Stomach (tissue), 19 donors: ENCODE measurements at places on chromosomes 3 and 15. TPM values are rescaled to one million over a fixed set of nuclear protein-coding genes. Genes with fewer than 3 reads are reported as not detected.
A peak's percentile ranks its signal among the peaks of the same experiment; 100 is the strongest.

DNA sequence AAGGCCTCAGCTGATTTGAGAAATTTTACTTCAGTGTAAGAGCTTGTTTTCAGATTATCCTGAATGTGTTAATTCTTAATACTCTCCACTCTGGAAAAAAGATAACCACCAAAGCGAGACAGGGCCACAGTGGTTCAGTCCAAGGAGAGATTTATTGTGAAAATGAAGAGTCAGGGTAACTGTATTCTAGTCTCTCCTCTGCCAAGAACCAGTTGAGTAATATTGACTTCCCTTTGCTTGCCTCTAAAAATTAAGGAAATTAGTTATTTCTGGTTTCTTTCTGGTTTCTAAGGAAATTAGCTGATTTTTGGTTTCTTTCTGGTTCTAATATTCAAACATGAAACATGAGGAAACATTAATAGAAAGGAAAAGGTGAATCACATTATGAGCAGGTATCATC, 34.9 kb downstream of the PPP1R2 start:
- no peaks in the 10 kb centered on the region for H3K4me1 ChIP-seq
- H3K36me3 ChIP-seq: peaks cover 18% of the 10 kb centered on the region
- H3K27me3 ChIP-seq: no peaks in the 10 kb centered on the region
- no peak overlapping the region for H3K4me3 ChIP-seq

DNA sequence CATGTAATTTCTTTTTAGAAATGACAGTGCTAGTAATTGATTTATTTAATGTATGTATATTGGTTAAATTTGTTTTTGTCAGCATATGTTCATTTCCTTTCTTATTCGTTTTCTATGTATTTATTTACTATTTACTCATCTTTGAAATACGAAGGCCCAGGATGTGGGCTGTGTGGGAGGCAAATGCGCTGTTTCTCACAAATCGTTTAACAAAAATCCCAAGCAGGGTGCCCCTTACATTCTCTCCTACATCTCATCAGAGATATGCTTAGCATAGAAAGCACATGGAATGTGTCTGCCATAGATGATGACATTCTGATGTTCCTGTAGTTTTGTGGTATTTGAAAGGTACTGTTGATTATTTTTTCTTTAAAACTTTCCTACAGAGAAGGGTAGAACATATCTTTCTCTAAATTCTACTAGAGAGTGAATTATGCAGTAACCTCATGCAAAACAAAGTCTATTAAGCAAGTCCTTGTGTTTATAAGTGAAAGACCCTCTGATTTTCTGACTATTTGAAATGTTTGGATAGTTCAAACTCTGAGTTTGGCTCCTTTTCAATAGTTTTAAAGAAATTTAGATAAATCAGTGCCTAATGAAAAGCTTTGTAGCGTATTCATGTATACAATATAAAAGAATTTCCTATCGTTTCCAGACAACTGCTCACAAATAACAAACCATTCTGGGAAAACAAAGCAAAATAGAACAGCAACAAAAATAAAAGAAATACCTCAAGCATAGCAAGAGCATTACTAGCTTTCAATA, 111.1 kb upstream of the VGLL3 start:
- no peak for DNase-seq
- no peaks in the 10 kb centered on the region for H3K27me3 ChIP-seq
- no peaks in the 10 kb centered on the region for H3K4me1 ChIP-seq
- H3K4me3 ChIP-seq: no peak overlapping the region

DNA sequence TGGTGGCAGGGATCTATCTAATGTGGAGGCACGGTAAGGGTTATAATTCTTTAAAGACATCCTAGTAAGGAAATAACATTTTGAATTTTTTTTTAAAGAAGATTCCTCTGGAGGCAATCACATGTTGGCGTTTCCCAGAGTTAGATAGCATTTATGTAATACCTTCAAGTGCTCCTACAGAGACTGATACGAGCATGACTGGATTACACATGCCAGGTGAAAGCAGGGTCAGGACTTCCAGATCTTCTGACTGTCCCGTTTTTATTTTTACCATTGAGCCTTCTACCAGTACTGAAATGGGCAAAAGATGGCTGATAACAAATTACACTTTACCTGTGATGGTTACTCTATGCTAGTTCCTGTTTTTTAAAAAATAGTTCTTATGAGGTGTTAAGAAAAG, 13.8 kb downstream of the IL17RB start:
- no peaks in the 10 kb centered on the region for H3K27me3 ChIP-seq
- peaks cover 70% of the 10 kb centered on the region for H3K36me3 ChIP-seq
- no peak overlapping the region for H3K4me3 ChIP-seq
- H3K4me1 ChIP-seq: no peaks in the 10 kb centered on the region

- DNase-seq: no peak
- no peaks in the 10 kb centered on the region for H3K27me3 ChIP-seq
- no peak overlapping the region for H3K27ac ChIP-seq
- H3K4me1 ChIP-seq: no peaks in the 10 kb centered on the region
- no peak overlapping the region for H3K4me3 ChIP-seq
Measured at GRCh38 chr3:3552761-3553160, 246.5 kb upstream of the LRRN1 start.

SLC15A2 gene
- 16.5 TPM for total RNA-seq

GOLGA6L9 gene
- total RNA-seq: 10.3 TPM

- H3K36me3 ChIP-seq: no peaks in the 10 kb centered on the region
- no peaks in the 10 kb centered on the region for H3K4me1 ChIP-seq
- no peak overlapping the region for H3K27ac ChIP-seq
- H3K4me3 ChIP-seq: no peak overlapping the region
Measured at GRCh38 chr3:68876112-68876713, 56.1 kb downstream of the TAFA4 start.

ALDH1A2 gene
- total RNA-seq: 4.4 TPM

DNA sequence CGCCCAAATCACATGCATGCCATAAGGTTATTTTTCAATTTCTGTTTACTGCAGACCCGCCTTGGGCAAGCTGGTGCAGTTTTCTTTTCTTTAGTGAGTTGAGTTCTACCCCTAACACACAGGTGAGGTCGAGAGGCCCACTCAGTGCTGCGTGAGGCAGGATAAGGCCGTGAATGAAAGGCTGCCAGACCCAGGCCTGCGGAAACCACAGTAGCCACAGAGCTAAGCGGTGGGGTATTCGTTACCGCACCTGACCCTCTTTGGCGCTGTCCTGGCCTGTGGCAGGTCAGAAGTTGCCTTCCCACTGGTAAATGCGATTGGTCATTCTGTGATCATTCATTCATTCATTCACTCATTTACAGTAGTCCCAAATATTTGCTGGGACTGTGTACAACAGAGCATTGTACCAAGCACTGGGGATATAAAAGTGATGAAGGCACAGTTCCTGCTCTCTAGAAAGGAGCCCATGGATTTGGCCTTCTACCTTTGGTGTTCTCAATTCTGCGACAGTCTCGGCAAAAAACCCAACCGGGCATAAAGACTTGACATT, 144.8 kb downstream of the XXYLT1 start:
- H3K36me3 ChIP-seq: no peaks in the 10 kb centered on the region
- no peak for DNase-seq
- H3K4me1 ChIP-seq: no peaks in the 10 kb centered on the region
- H3K27me3 ChIP-seq: no peaks in the 10 kb centered on the region
- H3K4me3 ChIP-seq: no peak overlapping the region
- H3K27ac ChIP-seq: no peak overlapping the region

- no peaks in the 10 kb centered on the region for H3K27me3 ChIP-seq
- H3K36me3 ChIP-seq: no peaks in the 10 kb centered on the region
- H3K4me3 ChIP-seq: no peak overlapping the region
Measured at GRCh38 chr3:144028798-144029411, 57.3 kb downstream of the DIPK2A start.

CFAP91 gene
- total RNA-seq: 3.6 TPM

- H3K4me3 ChIP-seq: no peak overlapping the region
- H3K4me1 ChIP-seq: peaks cover 62% of the 10 kb centered on the region
- DNase-seq: peak; percentile 63
- no peaks in the 10 kb centered on the region for H3K36me3 ChIP-seq
Measured at GRCh38 chr15:98785807-98786621, 137.7 kb downstream of the IGF1R start.

DNA sequence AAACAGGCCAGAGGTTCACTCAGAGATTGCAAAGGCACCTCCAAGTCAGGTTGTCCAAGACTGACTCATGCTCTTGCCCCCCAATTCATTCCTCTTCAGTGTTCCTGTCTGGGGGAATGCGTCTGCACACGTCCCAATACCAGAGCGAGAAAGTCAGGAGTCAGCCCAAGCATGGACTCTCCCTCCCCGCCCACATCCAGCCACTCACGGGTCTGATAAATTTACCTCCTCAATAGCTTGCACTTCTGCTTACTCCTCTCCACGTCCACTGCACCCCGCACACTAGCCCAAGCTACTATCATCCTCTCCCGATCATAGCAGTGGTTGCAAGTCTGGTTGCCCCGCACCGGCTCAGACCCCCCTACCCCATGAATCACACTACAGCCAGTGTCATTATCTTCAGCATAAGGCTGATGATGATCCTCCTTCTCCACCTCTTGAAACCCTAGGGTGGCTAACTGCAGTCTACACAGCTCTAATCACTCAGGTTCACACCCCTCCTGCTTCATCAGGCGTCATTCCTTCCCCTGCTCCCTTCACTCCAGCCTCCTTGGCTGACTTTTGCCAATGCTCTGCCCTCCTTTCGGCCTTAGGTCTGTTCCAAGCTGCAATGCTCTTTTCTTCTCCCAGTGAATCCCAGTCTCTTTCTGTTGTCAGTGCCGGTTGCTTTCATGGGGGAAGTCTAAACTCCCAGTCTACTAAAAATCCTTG, 27.6 kb upstream of the MYO1E start:
- no peak overlapping the region for H3K4me3 ChIP-seq
- H3K27me3 ChIP-seq: no peaks in the 10 kb centered on the region
- no peaks in the 10 kb centered on the region for H3K4me1 ChIP-seq
- no peaks in the 10 kb centered on the region for H3K36me3 ChIP-seq

DNA sequence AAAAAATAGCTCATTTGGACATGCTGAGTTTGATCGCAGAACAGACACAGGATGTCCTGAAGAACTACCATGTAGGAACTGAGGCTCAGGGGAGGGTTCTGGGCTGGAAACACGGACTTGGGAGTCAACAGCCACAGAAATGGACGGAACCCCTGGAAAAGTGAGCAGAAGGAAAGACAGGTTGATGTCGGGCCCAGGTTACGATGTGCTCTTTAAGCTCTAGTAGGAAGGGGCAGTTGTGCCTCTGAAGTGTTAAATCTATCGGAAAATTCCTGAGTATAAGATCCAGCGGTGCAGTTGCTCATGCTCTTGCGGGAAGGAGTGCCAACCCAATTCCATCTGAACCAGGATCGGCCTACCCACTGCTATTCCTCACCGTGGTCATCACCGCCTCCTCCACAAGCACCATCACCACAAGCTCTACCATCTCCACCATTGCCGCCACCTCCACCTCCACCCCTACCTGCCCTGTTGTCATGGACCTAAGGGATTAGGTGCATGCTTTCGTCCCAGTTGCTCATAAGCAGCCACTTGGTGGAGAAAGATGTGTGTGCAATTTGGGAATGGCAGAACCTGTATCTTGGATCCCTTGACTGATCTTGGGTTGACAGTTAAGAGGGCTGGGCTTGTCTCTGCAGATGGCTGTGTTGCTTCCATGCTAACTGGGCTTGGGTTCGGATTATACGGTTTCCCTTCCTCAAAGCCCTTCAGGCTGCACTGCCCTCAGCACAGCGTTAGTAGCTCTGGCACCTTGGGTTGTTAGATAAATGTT, 108.5 kb downstream of the ASB7 start:
- H3K27me3 ChIP-seq: no peaks in the 10 kb centered on the region
- no peak for DNase-seq
- no peaks in the 10 kb centered on the region for H3K36me3 ChIP-seq
- H3K4me1 ChIP-seq: no peaks in the 10 kb centered on the region
- no peak overlapping the region for H3K4me3 ChIP-seq

MYL3 gene
- total RNA-seq: not detected

CCR1 gene
- total RNA-seq: not detected

GRCh38 chr3:155960060-155960459, 89.6 kb downstream of the GMPS start:
- no peaks in the 10 kb centered on the region for H3K4me1 ChIP-seq
- H3K4me3 ChIP-seq: no peak overlapping the region

- no peak overlapping the region for H3K27ac ChIP-seq
- H3K27me3 ChIP-seq: no peaks in the 10 kb centered on the region
- no peaks in the 10 kb centered on the region for H3K4me1 ChIP-seq
- no peak for DNase-seq
- no peaks in the 10 kb centered on the region for H3K36me3 ChIP-seq
Measured at GRCh38 chr15:54428596-54428995, 450.4 kb downstream of the UNC13C start.
